ENCODE measurements at places on chromosomes 1 and 21.

GRCh38 chr1:11653861-11654136, 430 bp downstream of the FBXO2 start:
- DNase-seq = no peak
- H3K4me1 ChIP-seq = peaks cover 9% of the 10 kb centered on the region
- peak overlapping the region; percentile 49 for H3K4me3 ChIP-seq
- peaks cover 32% of the 10 kb centered on the region for H3K27me3 ChIP-seq
- peaks cover 2% of the 10 kb centered on the region for H3K36me3 ChIP-seq

DNA sequence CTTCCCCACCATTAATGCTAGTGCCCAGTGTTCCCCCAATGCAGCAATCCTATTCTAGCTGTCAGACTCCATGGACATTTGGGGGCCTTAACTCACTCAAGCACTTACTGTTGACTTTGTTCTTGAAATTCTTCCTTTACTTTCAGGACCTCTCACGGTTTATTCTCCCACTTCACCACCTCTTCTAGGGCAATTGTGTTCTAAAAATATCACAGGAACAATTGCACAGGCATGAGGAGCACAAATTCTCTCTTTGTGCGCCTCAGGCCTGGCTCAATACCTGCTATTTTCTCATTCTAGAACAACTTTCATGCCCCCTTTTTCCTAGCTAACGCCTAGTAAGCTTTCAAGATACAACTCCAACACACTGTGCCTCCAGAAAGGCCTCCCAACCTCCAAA, 7.3 kb downstream of the MAB21L3 start:
- H3K4me1 ChIP-seq = peaks cover 15% of the 10 kb centered on the region
- no peak overlapping the region for H3K27ac ChIP-seq
- H3K4me3 ChIP-seq = no peak overlapping the region
- no peaks in the 10 kb centered on the region for H3K36me3 ChIP-seq
- no peak for DNase-seq

DNA sequence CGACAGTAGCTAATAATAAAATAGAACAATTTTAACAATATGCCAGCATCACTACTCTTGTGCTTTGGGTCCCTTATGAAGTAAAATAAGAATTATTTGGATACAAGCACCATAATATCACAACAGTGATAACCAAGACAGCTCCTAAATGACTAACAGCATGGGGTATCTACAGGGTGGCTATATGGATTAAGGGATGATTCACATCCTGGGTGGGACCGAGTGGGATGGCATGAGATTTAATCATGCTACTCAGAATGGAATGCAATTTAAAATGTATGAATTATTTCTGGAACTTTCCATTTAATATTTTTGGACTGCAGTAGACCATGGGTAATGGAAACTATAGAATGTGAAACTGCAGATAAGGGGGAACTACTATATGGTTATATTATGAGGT, 28.1 kb upstream of the B3GALNT2 start:
- no peak overlapping the region for H3K4me3 ChIP-seq
- DNase-seq = no peak
- H3K36me3 ChIP-seq = no peaks in the 10 kb centered on the region
- no peaks in the 10 kb centered on the region for H3K27me3 ChIP-seq

- H3K27me3 ChIP-seq = peaks cover 7% of the 10 kb centered on the region
- DNase-seq = no peak
- H3K4me3 ChIP-seq = no peak overlapping the region
- no peaks in the 10 kb centered on the region for H3K36me3 ChIP-seq
Measured at GRCh38 chr1:23524716-23525401, 6.2 kb downstream of the E2F2 start.

DNA sequence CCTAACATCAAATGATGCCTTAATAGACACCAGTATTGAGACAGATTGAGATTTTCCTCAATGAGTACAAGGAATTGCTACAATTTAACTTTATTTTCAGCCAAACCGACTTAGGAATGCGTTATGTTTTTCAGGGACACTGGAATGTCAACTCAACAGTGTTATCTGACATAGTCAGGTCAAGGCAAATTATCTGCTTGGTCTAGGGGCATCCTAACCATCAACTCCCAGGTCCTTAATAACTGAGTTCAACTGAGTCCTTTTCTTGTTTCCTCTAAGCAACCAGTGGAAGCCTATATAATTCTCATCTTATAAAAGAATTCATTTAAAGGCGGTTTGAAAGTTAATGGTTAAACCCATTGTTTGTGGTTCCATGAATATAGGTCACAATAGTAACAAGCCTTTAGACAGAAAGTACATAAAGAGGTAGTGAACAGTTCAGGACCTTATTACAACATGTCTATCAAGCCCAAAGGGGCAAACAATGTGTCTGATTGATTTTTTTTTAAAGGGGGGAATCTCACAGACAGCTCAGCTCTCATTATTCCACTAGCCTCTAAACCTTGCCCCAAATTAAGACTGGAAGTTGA, 32.3 kb upstream of the NR5A2 start:
- H3K27ac ChIP-seq = peak overlapping the region; percentile 37
- H3K4me1 ChIP-seq = peaks cover 10% of the 10 kb centered on the region
- no peaks in the 10 kb centered on the region for H3K36me3 ChIP-seq
- no peak for DNase-seq
- H3K4me3 ChIP-seq = no peak overlapping the region

GRCh38 chr21:45698493-45699184, 55.1 kb downstream of the PCBP3 start:
- no peaks in the 10 kb centered on the region for H3K4me1 ChIP-seq
- DNase-seq = no peak
- H3K27ac ChIP-seq = no peak overlapping the region
- H3K27me3 ChIP-seq = peaks cover 16% of the 10 kb centered on the region
- no peak overlapping the region for H3K4me3 ChIP-seq

DNA sequence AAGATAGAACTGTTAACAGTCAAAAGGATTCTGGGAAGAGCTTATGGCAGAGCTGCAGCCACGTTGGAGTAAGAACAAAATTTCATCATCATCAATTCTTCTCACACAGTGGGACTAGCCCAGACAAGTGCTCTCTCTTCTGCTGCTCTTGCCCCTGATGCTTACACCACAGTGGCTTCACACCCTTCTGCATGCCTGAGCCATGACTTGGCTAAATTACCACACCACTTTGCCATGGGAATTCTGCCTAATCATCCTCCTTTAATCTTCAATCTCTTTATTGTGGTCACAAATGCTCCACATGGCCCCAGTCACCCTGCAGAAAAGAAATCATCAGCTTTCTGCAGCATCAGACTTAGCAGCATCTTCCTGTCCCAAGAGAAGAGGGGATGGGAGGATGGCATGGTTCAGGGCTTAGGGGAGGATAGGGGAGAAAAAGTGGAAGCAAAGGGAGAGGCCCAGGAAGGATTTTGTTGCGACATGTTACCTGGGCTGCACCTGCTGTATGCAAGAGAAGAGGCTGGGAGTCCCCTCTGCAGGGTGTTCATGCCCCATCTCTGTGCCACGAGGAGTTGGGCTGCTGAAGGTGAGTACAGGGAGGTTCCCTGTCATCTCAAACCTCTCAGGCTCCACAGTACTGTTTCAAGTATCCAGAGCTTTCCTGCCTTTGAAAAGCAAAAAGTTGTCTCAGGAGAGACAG, 9.0 kb upstream of the RPTN start:
- H3K27ac ChIP-seq = no peak overlapping the region
- no peaks in the 10 kb centered on the region for H3K36me3 ChIP-seq
- H3K4me1 ChIP-seq = no peaks in the 10 kb centered on the region

GRCh38 chr1:85583611-85584263, 3.2 kb downstream of the CCN1 start:
- H3K27ac ChIP-seq = no peak overlapping the region
- H3K27me3 ChIP-seq = peaks cover 30% of the 10 kb centered on the region
- H3K4me3 ChIP-seq = no peak overlapping the region
- no peak for DNase-seq
- H3K4me1 ChIP-seq = peaks cover 34% of the 10 kb centered on the region
- peaks cover 15% of the 10 kb centered on the region for H3K36me3 ChIP-seq

GRCh38 chr1:239956263-239956662, 135.4 kb upstream of the FMN2 start:
- DNase-seq = no peak
- H3K27ac ChIP-seq = no peak overlapping the region
- H3K36me3 ChIP-seq = no peaks in the 10 kb centered on the region
- no peaks in the 10 kb centered on the region for H3K4me1 ChIP-seq
- H3K4me3 ChIP-seq = no peak overlapping the region

- peaks cover 20% of the 10 kb centered on the region for H3K27me3 ChIP-seq
- no peak overlapping the region for H3K4me3 ChIP-seq
- DNase-seq = no peak
- no peaks in the 10 kb centered on the region for H3K36me3 ChIP-seq
- H3K4me1 ChIP-seq = no peaks in the 10 kb centered on the region
- H3K27ac ChIP-seq = no peak overlapping the region
Measured at GRCh38 chr1:206784471-206784903, 12.2 kb upstream of the IL10 start.

- no peak overlapping the region for H3K27ac ChIP-seq
- H3K4me3 ChIP-seq = no peak overlapping the region
- no peak for DNase-seq
- no peaks in the 10 kb centered on the region for H3K27me3 ChIP-seq
Measured at GRCh38 chr1:59695252-59695651, 119.5 kb upstream of the HOOK1 start.

- no peaks in the 10 kb centered on the region for H3K27me3 ChIP-seq
- H3K36me3 ChIP-seq = no peaks in the 10 kb centered on the region
- H3K4me3 ChIP-seq = no peak overlapping the region
- H3K27ac ChIP-seq = peak overlapping the region; percentile 25
- H3K4me1 ChIP-seq = peaks cover 5% of the 10 kb centered on the region
Measured at GRCh38 chr21:38310646-38311485, 54.1 kb downstream of the KCNJ15 start.

DNA sequence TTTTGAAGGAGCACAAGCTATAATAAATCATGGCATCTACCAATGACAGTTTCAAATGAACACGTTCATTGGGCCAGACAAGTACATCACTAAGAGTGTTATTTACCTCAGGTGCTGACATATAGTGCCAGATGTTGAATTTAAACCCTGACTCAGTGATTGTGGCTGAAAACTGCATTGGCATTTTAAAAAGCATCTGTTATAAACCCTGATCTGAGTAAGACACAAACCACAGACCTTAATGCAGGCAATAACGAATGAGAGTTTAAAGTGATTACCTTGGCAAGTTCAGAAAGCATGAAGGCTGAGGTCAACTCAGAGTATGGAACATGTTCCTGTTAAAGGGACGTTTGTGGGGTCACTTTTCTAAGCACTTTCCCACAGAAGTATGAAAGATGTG, 865.1 kb upstream of the TMPRSS15 start:
- DNase-seq = no peak
- no peak overlapping the region for H3K4me3 ChIP-seq
- H3K36me3 ChIP-seq = no peaks in the 10 kb centered on the region
- no peaks in the 10 kb centered on the region for H3K27me3 ChIP-seq
- H3K4me1 ChIP-seq = no peaks in the 10 kb centered on the region
- H3K27ac ChIP-seq = no peak overlapping the region

- no peak overlapping the region for H3K4me3 ChIP-seq
- no peaks in the 10 kb centered on the region for H3K36me3 ChIP-seq
- H3K27ac ChIP-seq = no peak overlapping the region
- H3K4me1 ChIP-seq = no peaks in the 10 kb centered on the region
- no peak for DNase-seq
- H3K27me3 ChIP-seq = no peaks in the 10 kb centered on the region
Measured at GRCh38 chr1:152880907-152881306, 2.8 kb downstream of the SMCP start.

DNA sequence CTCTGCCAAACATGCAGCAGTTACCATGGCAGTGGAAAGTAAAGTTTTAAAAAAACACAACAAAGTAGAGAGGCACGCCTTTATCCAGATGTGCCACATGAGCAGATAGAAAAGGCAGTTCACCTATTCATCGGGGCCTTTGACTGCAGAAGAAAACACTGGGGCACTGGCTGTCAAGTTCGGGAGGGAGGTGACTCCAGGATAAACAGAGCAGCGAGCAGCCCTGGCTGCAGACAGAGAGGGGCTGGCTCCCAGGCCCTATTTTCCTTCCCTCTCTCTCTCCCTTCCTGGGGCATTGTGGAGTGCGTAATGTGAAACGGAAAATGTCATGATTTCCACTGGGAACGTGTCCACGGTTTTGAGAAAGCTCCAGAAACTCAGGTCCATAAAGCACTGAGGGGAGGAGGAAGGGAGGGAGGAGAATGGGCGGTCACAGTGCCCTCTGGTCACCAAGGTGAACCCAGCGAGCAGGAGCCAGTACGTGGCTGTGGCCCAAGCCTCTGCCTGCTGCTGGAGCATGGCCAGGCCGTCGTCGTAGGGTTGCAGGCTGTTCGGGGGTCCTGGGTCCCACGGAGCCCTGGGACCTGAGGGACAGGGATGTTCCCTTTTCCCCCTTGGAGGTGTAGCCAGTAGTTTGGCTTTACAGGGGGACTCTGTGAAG, 114.7 kb upstream of the IRF2BP2 start:
- H3K27ac ChIP-seq = peak overlapping the region; percentile 97
- peak overlapping the region; percentile 22 for H3K4me3 ChIP-seq
- H3K27me3 ChIP-seq = no peaks in the 10 kb centered on the region
- no peaks in the 10 kb centered on the region for H3K36me3 ChIP-seq

GRCh38 chr1:185974367-185975170, 240.4 kb downstream of the HMCN1 start:
- H3K27ac ChIP-seq = no peak overlapping the region
- DNase-seq = no peak
- no peaks in the 10 kb centered on the region for H3K27me3 ChIP-seq
- no peak overlapping the region for H3K4me3 ChIP-seq
- H3K36me3 ChIP-seq = no peaks in the 10 kb centered on the region
- H3K4me1 ChIP-seq = no peaks in the 10 kb centered on the region

GRCh38 chr1:201250326-201251011, 32.8 kb upstream of the PKP1 start:
- H3K27ac ChIP-seq = no peak overlapping the region
- H3K4me1 ChIP-seq = no peaks in the 10 kb centered on the region
- H3K36me3 ChIP-seq = no peaks in the 10 kb centered on the region
- DNase-seq = no peak
- H3K27me3 ChIP-seq = peaks cover 5% of the 10 kb centered on the region
- no peak overlapping the region for H3K4me3 ChIP-seq
